HEK293T (cell line): ENCODE measurements at places on chromosomes 2 and 18.

- DNase-seq = no peak
These were observed 675.1 kb upstream of the SALL3 start for GRCh38 chr18:78304192-78305164.

DNA sequence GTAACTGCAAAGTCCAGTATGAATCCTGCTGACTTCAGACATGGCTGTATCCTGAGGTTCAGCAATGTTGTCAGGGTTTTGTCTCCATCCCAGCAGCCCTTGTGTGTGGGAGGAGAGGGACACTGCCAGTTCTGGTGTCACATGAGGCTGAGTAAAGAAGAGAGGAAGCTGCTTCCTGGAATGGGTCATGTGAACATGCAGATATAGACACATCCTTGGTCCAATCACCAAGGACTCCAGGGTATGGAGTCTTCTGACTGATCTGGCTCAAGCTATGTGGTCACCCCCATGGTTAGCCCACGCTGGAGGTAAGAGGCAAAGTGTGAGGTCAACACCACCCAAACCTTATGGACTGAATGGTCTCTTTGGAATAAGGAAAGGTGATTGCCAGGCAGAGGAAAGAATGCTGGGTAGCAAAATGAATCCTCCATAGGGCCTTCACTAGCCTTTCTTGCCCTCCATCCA lies 134.4 kb upstream of the SLC1A4 start:
- no peak for DNase-seq

GRCh38 chr2:156430980-156431358 lies 5.2 kb upstream of the GPD2 start:
- no peak for DNase-seq

- no peak for DNase-seq
These were observed 6.6 kb downstream of the NEMP2 start for GRCh38 chr2:190527918-190528317.

DNA sequence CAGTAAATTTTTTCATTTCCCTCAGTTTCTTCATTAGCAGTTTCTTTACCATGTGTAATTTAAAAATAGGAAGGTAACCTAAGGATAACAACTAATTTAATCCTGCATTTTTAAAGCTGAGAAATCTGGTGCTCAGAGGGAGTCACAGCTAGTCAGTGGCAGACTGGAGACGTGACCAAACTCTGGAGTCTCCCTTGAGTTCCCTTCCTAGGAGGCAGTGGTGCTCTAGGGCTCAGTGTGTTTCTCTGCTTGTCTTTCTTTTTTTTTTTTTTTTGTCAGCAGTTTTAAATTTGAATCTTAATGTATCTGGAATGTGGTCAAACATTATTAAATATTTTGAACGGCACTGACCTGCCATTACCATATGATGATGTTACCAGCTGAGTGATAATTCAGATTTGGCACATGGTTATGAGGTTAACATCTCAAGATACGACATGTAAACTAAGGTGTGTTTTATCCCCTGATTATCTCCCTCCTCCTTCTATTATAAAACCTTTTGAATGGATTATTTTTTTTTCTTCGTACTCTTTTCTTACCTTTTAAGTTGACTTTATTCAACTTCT lies 226.2 kb downstream of the GALNT13 start:
- DNase-seq = no peak

GRCh38 chr2:106117882-106118684 lies 76.0 kb downstream of the UXS1 start:
- no peak for DNase-seq

DNA sequence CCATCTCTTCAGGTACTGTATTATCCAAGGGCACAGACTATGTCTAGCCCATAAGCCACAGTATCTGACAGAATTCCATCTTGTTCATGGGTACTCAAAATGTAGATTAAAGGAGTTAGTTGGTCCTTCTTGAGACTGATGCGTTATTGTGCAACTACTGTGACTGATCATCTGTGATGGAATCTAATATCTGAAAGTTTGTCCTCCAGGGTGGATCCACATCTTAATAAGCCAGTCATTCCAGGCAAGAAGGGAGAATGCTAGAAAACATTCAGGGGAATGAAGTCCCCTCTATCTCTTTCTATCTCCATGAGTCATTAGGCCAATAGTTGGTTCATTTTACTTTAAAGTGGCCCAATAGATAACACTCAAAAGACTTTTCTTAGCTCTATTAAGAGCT lies 252.6 kb downstream of the EXOC6B start:
- DNase-seq = no peak

GRCh38 chr2:217995731-217996231 lies 7.0 kb downstream of the TNS1 start:
- DNase-seq = no peak

GRCh38 chr2:1494906-1495305 lies 81.6 kb downstream of the TPO start:
- DNase-seq = no peak
